ENCODE measurements at places on chromosomes 1 and 21. TPM values are rescaled to one million over a fixed set of nuclear protein-coding genes. Genes with fewer than 3 reads are reported as not detected.

SYTL1 gene
- 2.4 TPM for total RNA-seq

FCRLA gene
- 0.15 TPM for total RNA-seq

DNA sequence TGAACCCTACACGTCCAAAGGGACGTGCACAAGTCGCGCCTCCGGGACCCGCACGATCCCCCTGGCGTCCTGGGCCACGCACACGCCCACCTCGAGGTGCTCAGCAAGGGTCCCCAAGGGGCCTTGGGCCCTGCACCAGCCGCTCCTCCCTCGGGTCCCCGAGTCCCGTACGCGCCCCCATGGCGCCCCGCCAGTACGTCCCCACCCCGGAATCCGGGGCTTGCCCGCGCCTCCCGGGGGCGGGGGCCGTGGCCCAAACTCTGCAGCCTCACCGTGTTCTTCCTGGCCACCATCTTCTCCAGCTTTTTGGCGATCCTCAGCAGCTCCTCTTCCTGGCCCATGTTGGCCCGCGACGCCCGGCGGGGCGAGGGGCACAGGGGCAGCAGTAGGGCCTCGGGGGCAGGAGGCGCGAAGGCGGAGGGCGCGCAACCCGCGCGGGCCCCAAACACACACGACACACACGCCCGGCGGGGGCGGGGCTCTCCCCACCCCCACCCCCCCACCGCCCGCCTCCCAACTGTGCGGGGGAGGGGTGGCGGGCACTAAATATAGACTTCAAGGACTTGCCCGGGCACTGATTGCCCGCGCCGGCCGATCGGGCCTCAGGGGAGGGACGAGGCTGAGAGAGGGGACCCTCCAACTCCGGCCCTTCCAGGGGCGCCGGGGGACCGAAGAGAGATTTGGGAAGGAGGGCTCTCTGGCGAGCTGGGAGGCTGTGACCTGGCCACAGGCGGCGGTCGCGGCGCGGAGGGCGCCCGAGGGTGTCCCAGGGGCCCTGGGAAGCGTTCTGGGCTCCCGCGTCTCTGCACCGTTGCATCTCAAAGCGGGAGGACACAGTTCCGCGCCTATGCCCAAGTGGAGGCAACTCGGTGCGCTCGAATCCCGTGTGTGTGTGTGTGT lies at the start of gene TCEA3:
Gene TCEA3, minus strand, starts transcription at position 456 of the 900 bp plus-strand sequence. Its CDS starts 115 bp downstream, at position 341.
- no peak for DNase-seq

DNA sequence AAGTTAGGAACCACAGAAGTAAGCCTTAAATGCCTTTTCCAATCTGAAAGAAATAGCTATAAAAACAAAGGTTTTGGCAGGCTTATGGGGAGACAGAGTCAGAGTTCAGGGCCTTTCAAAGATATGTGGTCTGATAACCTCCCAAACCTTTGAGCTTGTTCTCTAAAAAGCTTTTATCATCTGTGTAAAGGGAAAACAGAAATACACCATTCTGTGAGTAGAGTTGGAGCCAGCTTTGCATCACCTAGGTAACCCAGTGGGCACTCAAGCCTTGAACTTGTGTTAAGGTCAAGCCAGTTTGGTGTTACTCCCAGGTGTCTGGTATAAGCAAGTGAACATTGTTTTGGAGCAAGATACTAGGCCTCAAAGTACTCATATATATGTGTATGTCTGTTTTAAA lies 50.1 kb downstream of the LAMC1 start:
- DNase-seq = no peak

DNA sequence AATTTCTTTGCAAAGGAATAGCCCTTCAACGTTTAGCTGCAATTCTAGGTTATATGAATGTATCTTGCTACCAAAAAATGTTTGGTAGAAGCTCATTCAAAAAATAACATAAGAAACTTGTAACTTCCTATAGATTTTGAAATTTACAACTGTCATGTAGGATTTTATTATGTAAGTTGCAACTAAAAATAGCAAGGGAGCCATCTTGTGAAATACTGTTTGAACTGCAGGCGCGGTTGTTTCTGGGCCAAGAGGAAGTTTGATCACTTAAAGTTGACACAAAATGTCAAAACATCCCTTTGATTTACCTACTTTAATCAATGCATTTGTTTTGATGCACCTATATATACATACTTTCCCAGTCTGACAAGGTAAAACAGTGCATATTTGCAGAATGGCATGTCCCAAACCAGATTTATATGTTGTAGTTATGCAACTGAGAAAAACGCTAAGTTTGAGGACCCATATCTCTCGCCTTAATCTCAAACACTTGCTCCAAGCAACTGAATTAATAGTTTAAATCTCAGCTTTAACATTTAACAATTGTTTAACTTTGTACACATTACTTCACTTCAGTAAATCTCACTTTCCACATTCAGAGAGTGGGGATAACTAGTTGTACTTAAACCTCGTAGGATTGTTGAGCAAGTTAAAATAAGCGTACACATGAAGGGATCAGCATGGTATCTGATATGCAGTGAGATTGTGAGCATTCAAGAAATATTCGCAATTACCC lies 63.9 kb downstream of the KCNK2 start:
- DNase-seq = no peak

DNA sequence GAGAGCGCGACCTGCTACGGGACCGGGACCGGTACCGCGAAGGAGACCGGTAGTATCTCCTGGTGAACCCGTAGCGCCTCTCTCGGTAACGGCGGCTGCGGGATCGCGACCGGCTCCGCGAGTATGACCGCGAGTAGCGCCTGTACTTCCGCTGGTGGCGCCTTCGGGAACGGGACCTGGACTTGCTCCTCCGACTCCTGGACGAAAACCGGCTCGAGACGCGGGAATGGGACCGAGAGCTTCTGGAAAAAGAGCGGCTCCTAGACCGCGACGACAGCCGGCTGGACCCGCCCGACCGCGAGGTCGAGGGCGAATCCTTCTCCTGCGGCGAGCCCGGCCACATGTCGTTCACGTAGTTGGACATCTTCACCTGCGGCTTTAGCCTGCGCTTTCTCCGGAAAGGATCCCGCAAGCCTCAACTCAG lies 642 bp downstream of the RSRP1 start:
- DNase-seq = no peak

GRCh38 chr1:60108196-60108595 lies 34.6 kb upstream of the C1orf87 start:
- no peak for DNase-seq

DNA sequence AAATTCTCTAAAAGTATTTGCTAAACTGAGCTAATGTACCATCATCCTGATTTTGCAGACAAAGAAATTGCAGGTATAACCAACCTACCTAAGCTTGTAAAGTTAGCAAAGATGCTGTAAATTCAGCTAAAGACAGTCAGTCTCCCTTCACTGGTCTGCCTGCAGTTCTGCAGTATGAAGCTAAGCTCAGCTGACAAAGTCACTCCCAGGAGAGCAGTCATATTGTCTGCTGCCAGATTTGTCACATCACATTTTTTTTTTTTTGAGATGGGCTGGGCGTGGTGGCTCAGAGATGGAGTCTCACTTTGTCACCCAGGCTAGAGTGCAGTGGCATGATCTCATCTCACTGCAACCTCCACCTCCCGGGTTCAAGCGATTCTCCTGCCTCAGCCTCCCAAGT lies 8.9 kb upstream of the CMPK1 start:
- DNase-seq = no peak

- DNase-seq = no peak
Measured at GRCh38 chr1:174008979-174009378, 13.2 kb downstream of the RC3H1 start.

- no peak for DNase-seq
Measured at GRCh38 chr21:45139473-45139872, 65.1 kb downstream of the ADARB1 start.

- DNase-seq = no peak
Measured at GRCh38 chr1:55584526-55585401, 369.6 kb upstream of the USP24 start.

DNA sequence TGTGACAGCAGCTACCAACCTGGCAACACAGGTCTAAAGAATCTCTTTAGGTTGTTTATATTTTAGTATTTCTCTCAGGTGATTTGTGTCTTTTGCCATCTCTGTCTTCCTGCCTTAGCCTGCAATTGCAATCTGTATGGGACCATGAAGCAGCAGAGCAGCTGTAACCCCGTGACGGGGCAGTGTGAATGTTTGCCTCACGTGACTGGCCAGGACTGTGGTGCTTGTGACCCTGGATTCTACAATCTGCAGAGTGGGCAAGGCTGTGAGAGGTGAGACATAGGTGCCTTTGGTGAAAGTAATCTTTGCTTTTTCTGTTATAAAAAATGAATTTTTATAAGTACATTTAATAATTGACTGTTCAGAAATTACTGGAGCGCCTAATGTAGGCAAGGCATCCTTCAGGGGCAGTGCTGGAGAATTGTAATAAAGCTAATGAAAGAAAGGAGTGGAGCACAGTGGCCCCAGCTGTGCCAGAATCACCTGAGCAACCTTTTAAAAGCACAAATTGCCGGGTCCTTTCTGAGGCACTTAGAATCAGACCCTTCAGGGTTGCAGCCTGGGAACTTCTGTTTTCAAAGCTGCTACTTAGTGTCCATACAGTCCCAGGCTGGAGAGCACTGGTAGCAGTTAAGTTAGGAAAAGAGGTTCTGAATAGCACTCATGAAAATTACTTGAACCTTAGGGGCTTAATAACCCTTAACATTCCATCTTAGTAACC lies 60.6 kb upstream of the LAMC2 start:
- DNase-seq = no peak

- no peak for DNase-seq
Measured at GRCh38 chr1:117611121-117611601, 5.3 kb downstream of the TENT5C start.

GRCh38 chr1:71778940-71779339 lies 503.4 kb downstream of the NEGR1 start:
- DNase-seq = no peak

TSSK3 gene
- 3.6 TPM for total RNA-seq

GRCh38 chr1:39933956-39934941 lies 20.7 kb upstream of the MFSD2A start:
- no peak for DNase-seq

TMCO2 gene
- total RNA-seq = not detected

- no peak for DNase-seq
Measured at GRCh38 chr1:46133781-46134350, 1.4 kb upstream of the PIK3R3 start.

- no peak for DNase-seq
Measured at GRCh38 chr1:27478098-27478497, 11.9 kb downstream of the WASF2 start.

GRCh38 chr1:160949881-160950280 lies 4.7 kb downstream of the ITLN2 start:
- DNase-seq = no peak

DNA sequence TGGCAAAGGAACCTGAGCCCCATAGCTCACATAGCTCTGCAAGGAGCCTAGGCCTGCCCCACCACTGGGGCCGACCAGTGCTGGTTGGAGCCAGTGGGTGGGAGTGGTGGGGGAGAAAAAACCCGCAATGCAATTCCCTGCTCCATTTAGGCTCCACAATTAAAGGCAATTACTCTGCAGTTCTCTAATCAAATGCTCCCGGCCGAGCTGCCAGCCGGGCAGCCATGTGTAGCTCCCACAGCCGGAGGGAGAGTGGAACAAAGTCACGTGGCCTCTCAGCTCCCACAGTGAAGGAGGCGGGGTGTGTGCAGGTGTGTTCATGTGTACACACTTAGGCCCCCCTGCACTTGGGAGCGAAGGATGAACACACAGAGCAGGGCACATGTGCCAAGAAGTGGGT lies 81.6 kb downstream of the KIRREL1 start:
- no peak for DNase-seq

- DNase-seq = no peak
Measured at GRCh38 chr21:41446586-41446985, 20.5 kb downstream of the MX1 start.

DNA sequence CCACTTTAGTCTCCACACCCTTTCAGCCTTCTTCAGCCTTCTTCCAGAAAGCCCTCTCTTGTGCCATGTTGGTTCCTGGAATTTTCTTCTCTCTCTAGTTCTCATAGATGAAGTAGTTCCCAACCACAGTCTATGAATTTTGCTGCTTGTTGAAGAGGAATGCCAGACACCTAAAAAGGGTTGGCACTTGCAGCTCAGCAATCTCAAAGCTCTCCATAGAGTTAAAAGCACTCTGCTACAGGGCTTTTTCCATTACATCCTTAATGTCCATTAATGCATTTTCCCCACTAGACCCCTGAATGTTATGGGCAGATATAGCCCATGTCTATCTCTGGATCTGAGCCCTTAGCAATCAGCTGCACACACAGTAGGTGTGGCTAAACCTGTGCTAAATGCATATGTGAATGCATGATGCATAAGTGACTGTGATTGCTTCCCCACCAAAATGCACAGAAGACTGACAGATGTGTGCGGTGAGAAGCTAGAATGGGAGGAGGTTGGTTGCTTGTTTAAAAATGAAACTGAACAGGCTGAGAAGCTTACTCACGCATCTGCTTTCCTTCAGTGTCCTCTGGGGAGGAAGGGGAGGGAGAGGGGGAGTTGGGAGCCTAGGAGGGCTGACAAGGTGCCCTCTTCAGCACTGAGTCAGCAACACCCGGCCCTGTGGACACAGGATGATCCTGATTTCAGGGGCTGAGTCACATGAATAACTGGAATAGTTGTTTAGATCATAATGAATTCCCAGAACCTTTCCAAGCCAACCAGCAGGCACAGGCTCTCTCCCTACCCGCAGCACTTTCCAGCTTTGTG lies 146.1 kb upstream of the FGGY start:
- DNase-seq = peak; percentile 91

LRRC71 gene
- total RNA-seq = 0.77 TPM

CCT3 gene
- 451 TPM for total RNA-seq

DNA sequence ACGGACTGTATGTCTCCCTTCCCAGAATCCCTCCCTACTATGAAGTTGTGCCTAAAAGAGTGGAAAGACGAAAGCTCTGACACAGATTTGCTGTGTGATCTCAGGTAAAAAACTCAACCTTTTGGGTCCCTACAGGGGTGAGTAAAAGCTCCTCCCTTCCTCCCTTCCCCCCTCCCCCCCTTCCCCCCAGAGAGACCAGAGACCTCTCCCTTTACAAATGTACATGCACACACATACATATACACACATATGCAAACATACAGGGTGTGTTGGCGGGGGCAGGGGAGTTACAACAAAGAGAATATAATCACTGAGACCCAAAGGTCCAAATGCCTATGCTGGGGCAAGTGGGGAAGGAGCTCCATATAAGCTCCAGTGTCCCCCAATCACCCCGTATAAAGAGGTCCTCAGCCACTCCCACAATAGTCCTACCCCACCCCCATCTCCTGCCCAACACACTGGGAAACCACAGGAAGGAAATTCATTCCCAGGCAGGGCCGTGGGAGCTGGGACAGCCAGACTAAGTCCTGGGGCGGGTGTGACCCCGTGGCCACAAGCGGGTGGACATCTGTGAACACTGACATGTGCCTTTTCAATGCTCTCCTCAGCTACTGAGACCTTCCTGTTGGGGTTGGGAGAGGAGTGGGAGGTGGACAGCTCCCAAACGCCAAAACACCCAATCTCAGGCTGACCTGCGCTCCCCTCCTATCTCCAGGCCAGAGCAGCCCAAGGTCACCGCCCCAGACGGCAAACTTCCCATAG lies 2.0 kb downstream of the MEF2D start:
- DNase-seq = no peak

LMX1A gene
- not detected for total RNA-seq

RSBN1 gene
- 10.7 TPM for total RNA-seq

GRCh38 chr1:94100785-94101612 lies 19.9 kb downstream of the ABCA4 start:
- DNase-seq = no peak

Measured in Panc1 (cell line).